ENCODE measurements at places on chromosomes 1 and 21.
A peak's percentile ranks its signal among the peaks of the same experiment; 100 is the strongest.

- DNase-seq, result no peak
These were observed 476.6 kb downstream of the SETD4 start for GRCh38 chr21:35583566-35584216.

- peak; percentile 57 for DNase-seq
These were observed 13.0 kb downstream of the CHIT1 start for GRCh38 chr1:203216274-203217138.

DNA sequence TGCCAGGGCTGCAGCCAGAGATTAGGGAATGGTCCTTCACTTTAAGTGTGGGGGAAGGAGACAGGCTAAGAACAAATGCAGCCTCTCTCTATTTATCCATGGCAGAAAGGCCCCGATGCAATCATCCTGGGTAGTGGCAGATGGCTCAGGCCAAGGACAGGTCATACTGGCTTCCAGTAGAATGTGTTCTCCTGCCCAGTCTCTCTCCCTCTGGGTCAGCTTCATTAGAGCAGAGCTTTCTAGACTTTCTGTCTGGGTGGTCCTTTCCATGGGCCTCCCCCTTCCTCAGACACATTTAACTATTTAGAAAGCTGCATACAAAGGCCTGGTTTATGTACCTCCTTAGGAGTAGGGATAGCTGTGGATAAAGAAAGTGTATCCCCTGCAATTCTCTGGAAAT, 4.8 kb upstream of the PTCH2 start:
- DNase-seq, result no peak

DNA sequence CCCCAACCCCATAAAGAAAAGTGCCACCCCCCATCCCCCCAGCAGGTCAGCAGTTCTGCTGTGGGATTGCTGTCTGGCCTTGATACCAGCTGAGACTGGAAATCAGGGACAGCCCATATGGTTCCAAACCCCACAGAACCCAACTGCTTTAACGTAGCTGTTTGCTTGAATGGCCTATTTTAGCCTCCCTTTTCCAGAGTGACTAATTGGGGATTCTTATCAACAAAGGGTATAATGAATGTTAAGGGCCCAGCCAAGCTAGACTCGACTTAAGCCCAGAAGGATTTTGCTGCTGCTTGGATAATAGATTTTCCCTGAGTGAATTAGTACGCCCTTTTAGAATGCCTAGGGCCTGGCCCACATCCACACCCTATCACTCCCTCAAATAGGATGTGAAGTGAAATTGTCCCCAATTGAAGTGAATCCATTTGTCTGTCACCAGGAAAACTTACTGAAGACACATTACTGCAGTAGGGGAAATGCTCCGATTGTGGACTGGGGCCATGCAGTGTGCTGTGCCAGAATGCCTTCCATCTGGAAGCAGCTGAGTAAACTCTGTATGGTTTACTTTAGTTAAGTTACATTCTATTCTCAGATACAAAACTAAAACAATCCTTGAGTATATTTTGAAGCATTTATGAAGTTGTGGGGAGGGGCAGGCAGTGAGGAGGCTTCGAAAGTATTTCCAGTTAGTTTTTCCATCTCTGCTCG, 156.9 kb downstream of the DHRS3 start:
- peak; percentile 78 for DNase-seq

GRCh38 chr1:239806897-239807296, 284.8 kb upstream of the FMN2 start:
- no peak for DNase-seq
